ENCODE measurements at places on chromosomes 4 and X.

GRCh38 chr4:24921491-24921890, 8.6 kb upstream of the CCDC149 start:
- no peak for DNase-seq

DNA sequence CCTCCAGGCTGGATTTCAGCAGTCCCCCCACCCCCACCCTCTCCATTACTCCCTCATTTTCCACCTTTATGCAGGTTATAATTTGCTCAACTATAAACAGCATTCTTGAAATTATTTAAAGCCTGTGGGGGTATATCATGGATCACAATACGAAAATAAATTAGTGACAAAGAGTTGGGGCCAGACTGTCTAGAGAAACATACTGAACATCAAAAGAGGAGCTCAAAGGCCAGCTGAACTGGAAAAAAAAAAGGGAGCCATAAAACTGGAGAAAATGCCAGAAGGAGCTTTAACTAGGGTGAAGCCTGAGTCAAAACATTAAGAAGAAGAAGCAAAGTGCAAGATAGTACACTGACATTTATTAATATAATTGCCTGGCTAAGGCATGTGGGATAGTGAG, 137.8 kb downstream of the ANTXR2 start:
- no peak for DNase-seq

- no peak for DNase-seq
Observed at GRCh38 chrX:17474892-17475291, 99.9 kb downstream of the NHS start.

DNA sequence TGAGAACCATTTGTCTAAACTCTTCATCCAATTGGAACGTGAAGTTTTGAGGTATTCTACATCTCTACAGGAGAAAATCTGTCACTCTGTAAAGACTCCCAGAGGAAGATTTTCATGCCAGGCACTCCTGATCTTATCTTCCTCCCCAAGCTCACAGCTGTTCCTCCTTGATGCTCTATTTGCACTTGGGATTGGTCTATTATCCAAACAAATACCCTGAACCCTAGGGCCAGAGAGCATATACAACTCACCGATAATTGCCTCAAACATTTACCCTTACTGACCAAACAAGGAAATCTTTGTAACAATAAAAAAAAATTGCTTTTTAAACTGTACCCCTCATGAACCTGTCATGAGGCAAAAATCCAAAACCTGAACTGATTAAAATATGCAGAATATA, 372.7 kb downstream of the SH2D1A start:
- no peak for DNase-seq

DNA sequence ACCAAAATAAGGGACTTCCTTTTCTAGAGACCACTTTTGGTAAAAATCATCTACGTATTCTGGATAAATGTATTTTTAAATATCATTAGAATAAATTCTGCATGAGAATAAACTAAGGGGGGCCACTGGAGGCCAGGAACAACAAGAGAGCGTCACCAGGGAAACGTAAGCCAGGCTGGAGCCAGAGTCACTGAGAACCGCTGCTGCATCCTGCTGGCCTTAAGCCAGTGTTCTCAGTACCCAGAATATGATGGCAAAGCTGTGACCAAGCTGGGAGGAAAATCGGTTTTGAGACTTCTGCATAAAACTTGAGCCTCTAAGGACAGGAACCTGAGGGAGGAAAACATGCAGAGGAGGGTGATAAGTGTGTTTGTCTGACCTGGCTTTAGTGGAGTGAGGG, 63.0 kb upstream of the FAM9A start:
- DNase-seq: no peak

DNA sequence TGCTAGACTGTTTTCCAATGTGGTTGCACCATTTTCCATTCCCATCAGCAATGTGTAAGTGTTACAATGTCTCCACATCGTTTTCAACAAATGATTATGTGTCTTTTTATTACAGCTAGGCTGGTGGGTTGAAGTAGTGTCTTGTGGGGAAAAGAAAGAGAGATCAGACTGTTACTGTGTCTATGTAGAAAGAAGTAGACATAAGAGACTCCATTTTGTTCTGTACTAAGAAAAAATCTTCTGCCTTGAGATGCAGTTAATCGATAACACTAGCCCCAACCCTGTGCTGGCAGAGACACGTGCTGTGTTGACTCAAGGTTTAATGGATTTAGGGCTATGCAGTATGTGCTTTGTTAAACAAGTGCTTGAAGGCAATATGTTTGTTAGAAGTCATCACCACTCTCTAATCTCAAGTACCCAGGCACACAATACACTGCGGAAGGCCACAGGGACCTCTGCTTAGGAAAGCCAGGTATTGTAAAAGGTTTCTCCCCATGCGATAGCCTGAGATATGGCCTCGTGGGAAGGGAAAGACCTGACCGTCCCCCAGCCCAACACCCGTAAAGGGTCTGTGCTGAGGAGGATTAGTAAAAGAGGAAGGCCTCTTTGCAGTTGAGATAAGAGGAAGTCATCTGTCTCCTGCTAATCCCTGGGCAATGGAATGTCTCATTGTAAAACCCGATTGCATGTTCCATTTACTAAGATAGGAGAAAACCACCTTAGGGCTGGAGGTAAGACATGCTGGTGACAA, 23.0 kb upstream of the UGT2B15 start:
- no peak for DNase-seq

Data from NCI-H1048 (cell line).